ENCODE measurements at places on chromosomes 2 and 18.

DNA sequence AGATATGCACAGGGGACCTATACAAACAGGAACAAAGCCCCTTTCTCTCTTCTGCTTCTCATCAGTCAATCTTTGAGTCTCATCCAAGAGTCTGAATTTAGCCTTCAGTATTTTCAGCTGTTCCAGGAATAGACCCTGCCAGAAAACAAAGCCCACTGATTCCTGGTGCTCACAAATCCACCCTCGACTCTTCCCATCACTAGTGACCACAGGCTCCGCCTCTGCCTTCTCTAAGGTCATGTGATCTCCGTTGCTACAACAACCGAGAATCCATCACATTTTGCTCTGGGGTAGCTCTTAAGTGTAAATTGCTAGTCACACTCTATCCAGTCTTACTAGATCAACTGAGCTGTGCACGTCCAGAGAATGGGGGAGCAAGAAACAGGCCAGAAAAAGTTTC lies 46.4 kb upstream of the SPTBN1 start:
- no peak for DNase-seq

GRCh38 chr2:63345285-63345633 lies 243.0 kb downstream of the WDPCP start:
- no peak for DNase-seq

- no peak for DNase-seq
Observed at GRCh38 chr18:35436076-35436649, 59.0 kb upstream of the ZNF396 start.

DNA sequence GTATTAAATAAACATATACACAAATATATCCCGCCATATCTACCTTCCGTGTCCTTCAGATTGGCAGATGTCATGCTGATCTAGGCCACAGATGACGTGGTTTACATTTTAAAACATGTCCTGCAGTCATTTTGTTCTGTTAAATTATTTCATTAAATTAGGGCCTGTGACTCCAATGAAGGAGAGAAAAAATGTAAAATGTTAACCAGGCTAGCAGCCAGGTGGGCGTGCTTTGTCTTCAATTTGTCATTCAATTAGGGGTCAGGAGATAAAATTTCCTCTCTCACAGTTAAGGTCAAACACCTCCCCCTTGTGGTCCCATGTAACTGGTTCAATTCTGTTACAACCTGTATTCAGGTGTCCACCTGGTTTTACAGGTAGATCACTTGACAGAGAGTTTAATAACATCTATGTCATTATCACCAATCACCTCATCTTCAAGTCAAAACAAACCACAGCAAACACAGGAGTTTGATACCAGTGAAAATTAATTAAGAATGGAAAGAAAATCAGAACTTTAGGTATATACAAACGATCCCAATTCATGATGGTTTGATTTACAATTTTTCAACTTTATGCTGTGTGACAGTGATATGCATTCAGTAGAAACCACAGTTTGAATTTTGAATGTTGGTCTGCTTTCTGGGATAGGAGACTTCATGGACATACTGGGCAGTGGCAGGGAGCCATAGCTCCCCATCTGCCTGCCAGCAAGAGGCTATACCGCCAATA lies 339.4 kb downstream of the CMPK2 start:
- DNase-seq, result no peak
